ENCODE measurements at places on chromosomes 5 and 9.

- no peak for DNase-seq
These were observed 1.7 kb upstream of the PAX5 start for GRCh38 chr9:37035648-37036370.

GRCh38 chr5:108661590-108662219 lies 86.0 kb upstream of the FER start:
- DNase-seq: peak; percentile 11

DNA sequence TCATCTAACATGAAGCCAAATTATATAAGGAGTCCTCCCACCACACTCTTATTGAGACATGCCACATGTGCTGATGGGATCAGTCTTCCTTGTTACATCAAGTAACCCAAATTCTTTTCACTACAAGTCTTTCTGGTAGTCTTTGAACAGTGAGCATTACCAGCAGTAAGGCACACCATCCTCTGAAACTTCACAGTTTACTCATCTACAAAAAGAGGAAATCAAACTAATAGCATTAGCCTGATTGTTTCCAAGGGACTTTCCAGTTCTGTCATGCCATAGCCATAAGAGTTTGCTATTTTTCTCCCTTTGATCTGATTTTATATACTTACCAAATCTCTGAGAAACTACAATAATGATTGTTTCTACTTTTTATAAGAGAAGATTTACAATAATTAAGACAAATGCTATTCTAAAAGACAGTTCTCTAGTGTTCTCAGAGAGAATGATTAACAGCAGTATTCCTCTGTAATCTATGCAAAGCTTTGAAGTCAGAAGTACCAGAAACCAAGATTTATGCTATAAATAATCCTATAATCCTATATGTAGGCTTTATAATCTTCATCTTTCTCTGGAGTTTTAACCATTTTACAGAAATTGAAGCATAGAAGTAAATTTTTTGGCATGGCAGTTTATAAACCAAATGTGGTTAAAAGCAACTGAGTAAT lies 166.2 kb upstream of the ACO1 start:
- no peak for DNase-seq

GRCh38 chr9:95896580-95896979 lies 21.1 kb downstream of the ERCC6L2 start:
- DNase-seq: no peak

DNA sequence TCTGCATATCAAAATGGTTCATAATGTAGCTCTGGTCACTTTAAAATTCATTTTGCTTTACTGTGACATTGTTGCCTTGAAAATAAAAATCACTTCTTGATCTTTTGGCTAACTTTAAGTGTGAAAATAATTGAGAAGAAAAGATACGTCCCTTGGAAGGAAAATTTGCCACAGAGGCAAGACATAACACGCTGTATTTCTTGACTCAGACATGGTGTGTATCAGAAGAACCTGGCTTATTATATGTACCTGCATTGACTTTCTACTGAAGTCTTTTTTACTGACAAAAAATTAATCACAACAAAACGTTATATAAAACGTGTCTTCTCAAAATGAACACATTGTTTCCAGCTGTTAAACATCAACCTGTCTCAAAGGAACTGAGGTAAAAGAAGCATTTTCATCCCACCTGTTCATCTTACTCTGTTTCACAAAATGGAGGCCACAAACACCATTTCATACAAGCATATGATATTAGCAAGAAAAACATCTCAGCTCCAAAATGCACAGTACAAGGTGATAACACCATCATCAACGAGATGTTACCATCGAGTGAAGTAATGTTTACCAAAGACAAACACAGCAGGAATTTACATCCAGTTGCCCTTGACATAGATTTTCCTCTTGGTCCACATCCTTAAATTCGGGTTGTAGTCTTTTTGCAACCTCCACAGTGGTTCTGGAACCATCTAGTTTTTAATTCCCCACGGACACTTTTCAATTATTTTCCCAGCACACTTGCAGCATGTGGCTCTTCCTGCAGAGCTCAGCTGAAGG lies 179.9 kb downstream of the GLIS3 start:
- no peak for DNase-seq

DNA sequence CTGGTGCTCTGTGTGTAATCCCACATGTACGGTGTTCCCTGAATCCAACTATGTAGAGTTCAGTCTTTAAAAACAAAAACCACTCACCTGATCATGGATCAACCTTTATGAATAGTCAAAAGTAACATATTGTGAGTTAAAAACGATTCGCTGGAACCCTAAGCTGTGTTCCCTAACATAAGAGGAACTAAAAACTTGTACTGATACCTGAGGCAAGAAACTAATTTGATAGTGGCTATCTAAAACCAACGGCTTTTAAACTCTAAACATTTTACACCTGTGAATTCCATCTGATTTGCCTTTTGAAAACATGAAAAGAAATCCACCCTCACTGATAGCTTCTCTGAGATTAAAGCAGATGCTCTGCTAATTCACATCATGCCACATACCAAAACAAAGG lies 101.5 kb downstream of the DEPDC1B start:
- DNase-seq: no peak

DNA sequence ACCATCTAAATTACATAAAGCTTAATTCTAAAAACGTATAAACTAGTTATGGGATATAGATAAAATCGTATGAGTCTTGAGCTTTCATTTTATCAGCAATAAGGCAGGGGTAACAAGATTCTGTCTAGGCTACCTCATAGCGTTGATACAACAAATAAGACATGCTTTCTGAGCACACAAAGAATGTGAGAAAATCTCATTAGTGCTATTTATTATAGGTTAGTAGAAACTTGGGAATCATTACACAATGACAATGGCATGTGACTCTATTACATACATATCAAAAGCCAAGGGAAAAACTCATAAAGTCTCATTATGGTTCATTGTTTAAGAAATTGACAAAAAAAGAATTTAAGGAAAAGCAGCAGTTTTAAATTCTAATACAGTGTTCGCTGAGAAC lies 448.6 kb downstream of the PLK2 start:
- no peak for DNase-seq

DNA sequence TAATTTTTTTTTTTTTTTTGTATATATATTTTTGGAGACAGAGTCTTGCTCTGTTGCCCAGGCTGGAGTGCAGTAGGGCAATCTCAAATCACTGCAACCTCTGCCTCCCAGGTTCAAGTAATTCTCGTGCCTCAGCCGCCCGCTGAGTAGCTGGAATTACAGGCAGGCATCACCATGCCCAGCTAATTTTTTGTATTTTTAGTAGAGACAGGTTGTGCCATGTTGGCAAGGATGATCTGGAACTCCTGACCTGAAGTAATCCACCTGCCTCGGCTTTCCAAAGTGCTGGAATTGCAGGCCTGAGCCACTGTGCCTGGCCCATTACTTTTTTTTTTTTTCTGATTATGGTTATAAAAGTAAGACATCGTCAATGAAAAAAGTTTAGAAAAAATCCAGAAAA lies 84.0 kb upstream of the LMNB1 start:
- DNase-seq: no peak

DNA sequence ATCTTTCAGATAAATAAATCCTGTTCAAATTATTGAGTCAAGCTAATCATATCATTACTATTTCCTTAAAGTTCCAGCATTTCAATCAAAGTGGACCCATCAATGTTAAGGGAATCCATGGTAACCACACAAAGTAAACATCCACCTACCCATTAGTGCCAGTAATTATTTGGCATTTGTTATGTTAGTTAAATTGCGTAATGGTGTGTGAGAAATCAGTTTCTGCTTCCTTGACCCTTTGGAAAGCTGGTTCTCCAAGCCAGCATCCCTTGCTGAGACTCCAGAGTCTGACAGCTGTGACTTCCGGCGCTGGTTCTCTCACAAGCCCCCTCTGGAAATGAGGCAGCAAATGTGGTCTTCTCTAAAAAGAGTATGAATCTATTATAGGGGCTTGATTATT lies 308.6 kb upstream of the EFNA5 start:
- DNase-seq: peak; percentile 4

DNA sequence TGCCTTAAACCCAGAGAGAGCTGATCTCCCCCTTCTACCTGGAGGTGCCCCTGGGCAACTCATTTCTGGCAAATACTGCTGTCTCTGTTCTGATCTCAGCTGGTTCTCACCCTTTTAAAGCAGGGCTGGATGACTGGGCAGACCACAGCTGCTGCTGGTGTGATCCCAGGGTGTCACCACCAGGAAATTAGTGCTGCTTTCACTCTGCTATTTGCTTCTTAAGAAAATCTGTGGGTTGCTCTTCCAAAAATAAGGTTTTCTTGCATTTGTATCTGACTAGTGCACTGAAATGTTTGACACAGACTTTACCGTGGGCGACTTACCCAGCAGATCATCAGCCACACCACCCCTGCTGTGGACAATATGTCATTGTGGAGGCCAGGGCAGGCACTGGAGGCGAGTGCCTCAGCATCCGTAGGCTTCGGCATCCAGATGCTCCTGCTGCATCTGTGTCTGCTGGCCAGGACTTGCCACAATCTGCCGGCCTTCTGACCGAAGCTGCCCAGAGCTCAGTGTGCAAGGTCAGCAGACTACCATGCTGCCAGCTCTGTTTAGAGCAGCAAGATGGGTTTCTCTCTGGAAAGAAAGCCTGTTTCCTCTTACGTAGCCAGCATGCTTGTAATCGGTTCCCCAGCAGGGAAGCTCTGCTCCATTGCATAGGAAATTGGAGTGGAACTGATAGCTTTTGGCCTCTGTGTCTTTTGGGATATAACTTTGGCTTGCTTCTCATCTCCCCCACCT lies 13.6 kb downstream of the ARHGAP26 start:
- DNase-seq: peak; percentile 51

Data from GM03348 (cell line).